Hypothalamus (tissue), 51 donors: ENCODE measurements at places on chromosomes 6 and 20.

DNA sequence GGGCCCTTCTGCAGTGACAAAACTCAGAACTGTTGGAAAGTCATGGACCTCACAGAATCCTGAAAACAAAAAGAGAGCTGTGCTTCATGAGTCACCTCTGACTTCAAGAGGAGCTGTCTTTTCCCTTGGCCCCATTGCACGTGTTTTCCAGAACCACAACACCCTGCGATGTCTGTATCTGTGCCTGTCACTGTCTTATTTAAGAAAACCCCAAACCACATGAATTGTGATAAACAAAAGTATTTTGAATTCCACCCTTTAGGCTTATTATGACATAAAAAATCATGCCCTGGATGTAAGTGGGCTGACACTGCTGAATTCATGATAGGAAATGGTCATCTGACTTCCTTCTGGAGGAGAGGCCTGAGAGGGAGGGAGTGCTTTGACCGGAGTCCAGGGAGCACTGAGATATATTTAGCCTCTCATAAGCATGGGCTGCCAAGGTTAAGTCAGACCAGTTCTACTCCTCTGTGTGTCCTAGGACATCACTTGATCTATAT lies 96.4 kb upstream of the DUSP22 start:
- DNase-seq = no peak

DNA sequence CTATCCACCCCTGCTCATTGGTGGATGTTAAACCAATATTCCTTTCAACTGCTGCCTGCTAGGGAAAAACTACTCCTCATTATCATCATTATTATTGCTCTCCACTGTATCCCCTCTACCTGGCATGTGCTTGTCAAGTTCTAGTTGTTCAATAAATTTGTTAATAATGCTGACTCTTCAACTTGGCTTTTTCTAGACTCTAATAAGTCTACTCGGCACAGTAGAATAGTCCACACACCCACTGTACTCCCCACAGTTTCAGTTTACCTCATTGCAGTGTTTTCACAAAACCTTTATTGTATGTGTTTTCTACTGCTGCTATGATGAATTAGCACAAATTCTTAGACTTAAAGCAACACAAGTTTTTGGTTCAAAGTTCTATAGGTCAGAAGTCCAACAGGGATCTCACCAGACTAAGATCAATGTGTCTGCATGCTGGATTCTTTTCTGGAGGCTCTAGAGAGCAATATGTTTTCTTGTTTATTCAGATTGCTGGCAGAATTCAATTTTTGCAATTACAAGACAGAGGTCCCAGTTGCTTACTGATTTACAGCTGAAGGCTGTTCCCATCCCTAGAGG lies 13.1 kb downstream of the BTN3A1 start:
- no peak for DNase-seq

DNA sequence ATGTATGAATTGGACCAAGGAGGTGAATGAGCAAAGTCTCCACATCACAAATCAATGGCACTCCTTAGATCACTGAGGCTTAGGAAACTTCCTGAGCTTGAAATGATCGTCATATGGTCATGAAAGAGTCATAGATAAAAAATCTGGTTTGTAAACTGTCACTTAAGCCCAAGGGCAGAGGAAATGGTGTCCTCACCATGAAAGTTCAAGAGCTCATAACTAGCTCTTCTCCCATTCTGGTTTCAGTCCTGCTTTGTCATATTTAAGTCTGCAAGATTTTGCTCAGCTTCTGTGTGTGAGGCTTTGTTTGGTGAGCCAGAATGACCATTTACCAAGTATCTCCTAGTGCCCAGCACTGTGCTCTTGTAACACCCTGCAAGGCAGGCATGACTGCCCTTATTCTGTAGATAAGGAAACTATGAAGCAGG lies 60.5 kb downstream of the GJA10 start:
- DNase-seq = no peak

DNA sequence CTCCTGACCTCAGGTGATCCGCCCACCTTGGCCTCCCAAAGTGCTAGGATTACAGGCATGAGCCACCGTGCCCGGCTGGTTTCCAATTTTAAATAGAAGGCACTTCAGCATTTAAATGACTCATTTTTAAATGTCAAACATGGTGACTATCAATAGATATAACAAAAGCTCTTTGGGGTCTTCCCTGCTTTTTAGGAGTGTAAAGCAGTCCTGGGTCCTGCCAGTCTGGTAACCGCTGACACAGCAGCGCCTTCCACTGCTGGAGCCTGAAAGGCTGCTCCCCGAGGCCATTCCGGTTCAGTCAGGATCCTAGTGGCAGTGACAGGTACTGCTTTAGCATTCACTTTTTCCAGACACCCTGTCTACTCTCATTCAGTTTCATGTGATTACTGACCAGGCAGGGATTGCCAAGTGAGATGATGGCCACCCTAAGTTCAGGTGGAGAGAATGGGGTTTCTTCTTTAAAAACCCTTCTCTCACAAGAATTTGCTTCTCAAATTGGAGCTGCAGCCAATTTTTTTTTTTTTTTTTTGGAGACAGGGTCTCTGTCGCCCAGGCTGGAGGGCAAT lies 5.1 kb downstream of the DIDO1 start:
- DNase-seq = no peak

DNA sequence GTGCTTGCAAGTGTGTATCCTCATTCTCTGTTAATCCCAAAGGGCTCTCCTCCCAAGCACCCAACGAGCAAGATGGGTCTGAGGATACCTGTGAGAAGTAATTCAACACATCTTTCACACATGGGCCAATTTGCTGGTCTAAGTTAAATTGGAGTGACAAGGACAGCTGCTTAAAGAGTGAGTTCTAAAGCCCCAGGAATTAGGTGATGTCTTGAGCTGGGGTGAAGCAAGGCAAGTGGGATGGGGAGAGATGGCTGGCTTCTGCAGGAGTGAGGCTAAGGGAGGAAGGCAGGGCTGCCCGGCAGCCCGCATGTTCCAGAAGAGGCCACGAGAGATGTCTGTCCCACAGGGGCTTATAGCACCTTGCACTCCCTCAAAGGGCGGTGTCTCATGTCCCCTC lies 288.5 kb downstream of the CDH26 start:
- no peak for DNase-seq

DNA sequence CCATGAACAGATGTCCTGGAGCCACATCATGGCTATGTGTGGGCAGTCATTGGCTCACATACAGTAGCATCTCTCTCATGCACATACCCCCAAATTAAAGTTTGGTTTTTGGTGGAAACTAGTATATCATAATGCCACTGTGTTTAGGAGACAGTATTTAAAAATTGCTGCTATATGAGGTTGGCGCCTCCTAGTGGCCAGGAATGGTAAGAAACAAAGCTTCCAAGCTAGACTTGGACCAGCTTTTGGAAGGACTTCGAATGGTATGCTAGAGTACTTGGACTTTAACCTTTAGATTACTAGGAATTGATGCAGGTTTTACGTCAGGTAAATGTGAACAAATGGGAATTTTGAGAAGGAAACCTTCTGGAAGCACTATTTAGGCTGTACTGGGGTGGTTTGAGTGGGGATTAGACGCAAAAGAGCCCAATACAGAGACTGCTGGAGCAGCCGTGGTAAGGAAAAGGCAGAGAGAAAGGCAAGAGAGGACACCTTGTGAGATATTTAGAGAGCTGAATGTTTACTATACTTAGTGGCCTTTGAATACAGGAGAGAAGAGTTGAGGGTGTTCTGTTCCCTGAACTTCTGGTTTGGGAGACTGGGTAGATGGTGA lies 23.8 kb downstream of the PRSS35 start:
- no peak for DNase-seq

GRCh38 chr6:27922949-27923348 lies 10.8 kb upstream of the OR2B2 start:
- no peak for DNase-seq

- DNase-seq = no peak
Measured at GRCh38 chr6:41441598-41442351, 104.4 kb upstream of the FOXP4 start.

- DNase-seq = no peak
Measured at GRCh38 chr6:355373-356208, 36.0 kb upstream of the IRF4 start.

DNA sequence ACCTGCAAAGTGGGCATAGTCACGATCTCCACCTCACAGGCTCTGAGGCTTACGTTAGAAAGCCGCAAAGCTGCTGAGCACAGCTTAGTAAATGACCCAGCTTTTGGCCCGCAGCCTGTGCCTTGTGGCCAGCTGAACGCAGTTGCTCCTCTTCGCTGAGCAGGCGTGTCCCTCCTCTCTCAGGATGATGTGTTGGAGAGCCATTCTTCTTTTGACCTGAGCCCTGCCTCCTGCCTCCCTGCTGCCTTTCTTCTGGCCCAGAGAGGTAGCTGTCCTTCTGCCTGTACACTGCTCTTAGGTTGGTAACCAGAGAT lies 47.6 kb upstream of the MYL9 start:
- DNase-seq = peak; percentile 38

DNA sequence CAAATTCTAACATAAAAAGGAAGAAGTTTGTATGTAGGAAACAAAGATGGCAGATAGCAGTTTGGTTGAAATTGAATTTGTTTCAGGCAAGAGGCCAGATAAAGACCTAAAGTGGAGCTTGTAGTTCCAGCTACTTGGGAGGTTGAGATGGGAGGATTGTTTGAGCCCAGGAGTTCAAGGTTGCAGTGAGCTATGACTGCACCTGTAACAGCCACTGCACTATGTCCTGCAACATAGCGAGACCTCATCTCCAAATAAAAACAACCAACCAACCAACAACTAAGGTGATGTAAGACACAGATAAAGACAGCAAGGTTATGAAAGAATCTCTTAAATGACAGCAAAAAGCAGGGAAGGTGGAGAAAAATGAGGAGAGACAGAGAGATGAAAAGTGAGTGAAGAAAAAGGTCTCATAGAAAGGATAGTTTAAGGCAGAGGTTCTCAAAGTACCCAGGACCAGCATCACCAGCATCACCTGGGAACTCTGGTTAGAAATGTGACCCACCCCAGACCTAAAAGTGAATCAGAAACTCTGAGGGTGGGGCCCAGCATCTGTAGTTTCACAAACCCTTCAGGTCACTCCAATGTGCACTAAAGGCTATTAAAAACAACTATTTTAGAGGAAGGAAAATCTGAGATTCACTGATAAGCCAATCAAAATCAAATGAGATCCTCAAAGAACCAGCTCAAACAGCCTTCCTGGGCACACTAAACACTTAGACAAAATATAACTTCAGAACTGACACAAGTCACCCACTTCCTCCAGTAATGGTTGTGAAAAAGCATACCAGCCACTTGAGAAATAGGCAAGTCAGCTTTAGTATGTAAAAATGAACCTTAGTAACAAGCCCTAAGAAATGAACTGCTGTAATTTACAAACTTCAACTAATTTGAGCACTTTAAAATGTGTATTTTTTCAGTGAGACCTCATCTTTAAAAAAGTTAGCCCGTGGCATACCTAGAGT lies 57.6 kb downstream of the FAM184A start:
- no peak for DNase-seq

- no peak for DNase-seq
Measured at GRCh38 chr6:148374040-148374774, 31.6 kb downstream of the SASH1 start.

DNA sequence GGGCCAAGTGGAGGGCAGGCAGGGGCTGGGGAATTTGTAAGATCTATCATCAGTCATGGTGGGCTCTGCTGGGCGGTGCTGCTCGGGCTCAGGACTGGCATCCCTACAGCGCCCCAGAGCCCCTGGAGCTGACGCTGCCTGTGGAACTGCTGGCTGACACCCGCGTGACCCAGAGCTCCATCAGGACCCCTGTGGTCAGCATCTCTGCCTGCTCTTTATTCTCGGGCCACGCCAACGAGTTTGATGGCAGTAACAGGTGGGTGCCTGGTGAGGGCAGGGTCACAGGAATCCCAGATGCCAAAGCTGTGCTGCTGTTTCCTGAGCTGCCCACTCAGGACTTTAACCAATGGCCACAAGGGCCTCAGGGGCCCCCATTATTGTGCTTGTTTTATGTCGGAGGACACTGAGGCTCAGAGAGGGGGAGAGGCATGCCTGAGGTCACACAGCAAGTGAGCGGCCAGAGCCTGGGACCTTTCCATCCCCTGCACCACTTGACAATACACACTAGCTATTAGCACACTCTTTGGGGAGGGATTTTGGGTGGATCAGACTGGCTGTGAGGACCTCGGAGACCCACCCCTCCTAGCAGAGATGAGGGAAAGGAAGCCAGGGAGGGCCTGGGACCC lies 6.3 kb downstream of the BPIFB2 start:
- no peak for DNase-seq

DNA sequence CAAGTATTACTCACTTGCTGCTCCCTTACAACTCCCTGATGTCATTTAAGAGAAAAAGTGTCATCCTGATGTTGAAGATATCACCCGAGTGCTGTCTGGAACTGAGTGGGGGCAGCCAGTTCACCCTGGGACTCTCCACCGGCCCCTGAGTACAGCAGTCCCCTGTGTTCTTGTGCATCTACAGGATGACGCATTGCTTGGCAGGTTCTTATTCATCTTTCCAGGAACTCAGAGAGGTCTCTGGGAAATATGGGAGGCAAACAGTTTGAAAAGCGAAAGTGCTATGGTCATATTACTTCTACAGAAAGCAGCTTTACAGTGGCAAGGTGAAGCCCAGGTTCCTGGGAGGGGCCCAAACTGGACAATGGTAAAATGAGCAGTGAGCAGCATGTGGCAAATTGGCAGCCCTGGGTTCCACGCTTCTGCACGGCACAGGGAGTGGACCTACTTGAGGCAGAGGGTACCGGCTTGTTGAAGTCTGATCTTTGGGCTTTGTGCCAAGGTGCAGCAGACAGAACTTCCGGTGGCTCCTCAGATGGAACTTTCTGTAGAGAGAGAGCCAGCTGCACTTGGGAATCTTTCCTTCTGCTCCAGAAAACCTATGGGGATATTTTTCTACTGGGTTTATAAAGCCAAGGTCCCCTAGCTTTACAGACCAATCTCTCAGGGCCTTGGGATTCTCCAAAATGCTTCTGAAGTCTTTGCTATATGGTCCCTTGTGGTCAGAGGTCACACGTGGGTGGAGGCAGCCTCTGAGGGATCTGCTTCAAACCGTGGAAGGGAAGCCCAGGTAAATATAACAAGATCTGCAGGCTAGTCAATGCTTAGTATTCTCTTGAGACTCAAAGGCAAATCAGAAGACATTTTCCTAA lies 128.3 kb downstream of the MAP3K7 start:
- DNase-seq = no peak

- DNase-seq = no peak
Measured at GRCh38 chr6:30991891-30992290, 8.4 kb downstream of the MUC21 start.

- no peak for DNase-seq
Measured at GRCh38 chr6:2659882-2660281, 90.8 kb downstream of the MYLK4 start.

- no peak for DNase-seq
Measured at GRCh38 chr6:147185216-147185615, 19.0 kb upstream of the STXBP5 start.

- DNase-seq = no peak
Measured at GRCh38 chr6:135651964-135652755, 154.6 kb upstream of the AHI1 start.

DNA sequence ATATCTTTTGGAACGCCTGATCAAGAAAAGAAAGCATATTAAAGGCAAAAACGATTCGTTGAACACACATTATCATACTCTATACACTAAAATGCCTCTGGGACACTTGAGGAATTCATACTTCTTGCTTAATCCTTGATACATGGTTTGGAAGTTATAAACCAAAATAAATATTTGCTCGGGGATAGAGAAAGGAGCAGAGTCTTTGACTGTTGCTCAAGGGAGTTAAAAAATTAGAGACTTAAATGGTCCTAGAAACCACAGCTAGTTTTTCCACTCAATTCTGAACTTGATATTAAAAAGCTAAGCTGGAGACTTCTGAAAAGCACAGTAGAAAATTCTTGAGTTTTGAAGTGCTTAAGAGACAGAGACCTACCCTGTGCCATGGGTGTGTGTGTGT lies 98.9 kb downstream of the BCKDHB start:
- no peak for DNase-seq

- peak; percentile 25 for DNase-seq
Measured at GRCh38 chr20:44720621-44720996, 5.4 kb downstream of the CCN5 start.
